Effector memory CD8-positive, alpha-beta T cell (primary cell): ENCODE measurements at places on chromosomes 4 and X.
A peak's percentile ranks its signal among the peaks of the same experiment; 100 is the strongest.

GRCh38 chrX:142998447-142999198 lies 27.1 kb upstream of the SPANXN4 start:
- no peak for DNase-seq

- DNase-seq = no peak
These were observed 77.8 kb downstream of the GALNTL6 start for GRCh38 chr4:171891038-171891437.

DNA sequence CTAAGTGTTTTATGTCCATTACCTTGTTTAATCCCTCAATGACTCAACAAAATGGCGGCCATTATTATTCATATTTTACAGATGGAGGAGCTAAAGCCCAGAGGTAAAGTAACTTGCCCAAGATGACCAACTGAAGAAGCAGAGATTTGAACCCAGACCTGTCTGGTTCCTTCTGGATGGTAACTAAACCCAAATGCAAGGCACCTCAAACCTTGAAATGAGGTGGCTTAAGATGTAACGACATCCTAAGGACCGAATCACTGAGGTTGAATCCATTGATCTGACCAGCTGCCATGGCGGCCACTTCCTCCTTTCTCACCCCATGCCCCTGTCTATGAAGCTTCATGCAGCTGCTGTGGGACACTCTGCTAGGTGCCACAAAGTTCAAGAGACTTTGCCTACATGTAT lies 932 bp downstream of the TLR10 start:
- no peak for DNase-seq

- no peak for DNase-seq
These were observed 182.9 kb upstream of the PBDC1 start for GRCh38 chrX:75989806-75990590.

DNA sequence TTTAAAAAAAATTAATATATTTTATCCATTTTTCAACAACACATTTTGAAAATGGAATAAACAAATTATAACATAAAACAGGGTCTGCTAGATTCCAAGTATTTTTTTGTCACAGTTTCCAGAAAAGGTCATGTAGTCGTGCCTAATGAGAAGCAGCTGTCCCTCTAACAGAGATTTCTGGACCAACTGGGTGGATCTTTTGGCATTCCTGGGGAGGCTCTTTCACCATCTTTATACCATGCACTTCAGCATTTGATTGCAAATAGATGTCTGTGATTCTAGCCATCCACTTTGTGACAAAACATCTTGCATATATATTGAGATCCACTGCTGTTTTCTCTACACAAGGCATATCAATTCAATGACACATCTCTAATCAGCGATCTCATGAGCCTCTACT lies 210.7 kb upstream of the LDB2 start:
- DNase-seq = no peak

- DNase-seq = peak; percentile 3
These were observed 89.5 kb downstream of the OR13H1 start for GRCh38 chrX:131633285-131633917.

DNA sequence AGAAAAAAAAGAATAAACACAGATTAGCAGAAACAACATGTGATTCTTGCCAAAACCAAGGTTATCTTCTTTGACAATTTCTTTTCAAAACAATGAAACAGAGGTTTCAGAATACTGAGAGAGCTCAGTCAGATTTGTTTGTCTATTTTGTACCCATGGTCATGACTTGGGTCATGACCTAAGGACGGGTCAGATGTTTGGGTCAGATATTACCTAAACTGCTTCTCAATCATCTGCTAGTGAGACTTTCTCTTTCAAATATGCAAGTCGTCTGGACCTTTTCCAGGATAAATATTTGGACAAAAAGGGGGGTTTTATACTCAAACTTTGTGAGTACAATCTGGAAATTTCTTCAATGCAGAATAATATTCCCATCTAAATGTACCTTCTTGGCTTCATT lies 148.3 kb upstream of the USP38 start:
- DNase-seq = no peak

DNA sequence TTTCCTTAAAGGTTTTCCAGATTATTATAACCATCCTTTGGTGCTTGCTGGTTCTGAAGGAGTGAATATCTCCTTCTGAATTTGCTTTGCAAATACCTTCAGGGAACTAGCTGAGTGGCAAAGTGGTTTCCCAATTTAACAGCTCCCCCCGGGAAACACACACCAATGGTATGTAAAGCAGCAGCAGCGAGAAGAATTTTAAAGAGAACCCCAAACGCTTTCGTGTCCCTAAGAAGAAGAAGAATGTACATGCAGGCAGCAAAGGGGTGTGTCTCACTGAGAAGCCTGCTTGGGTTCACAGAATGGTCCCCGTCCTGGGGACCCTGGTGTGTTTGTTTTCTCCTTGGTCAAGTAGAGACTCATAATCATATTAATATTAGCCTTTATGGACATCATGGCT lies 4.2 kb upstream of the AKAP17A start:
- DNase-seq = peak; percentile 0

DNA sequence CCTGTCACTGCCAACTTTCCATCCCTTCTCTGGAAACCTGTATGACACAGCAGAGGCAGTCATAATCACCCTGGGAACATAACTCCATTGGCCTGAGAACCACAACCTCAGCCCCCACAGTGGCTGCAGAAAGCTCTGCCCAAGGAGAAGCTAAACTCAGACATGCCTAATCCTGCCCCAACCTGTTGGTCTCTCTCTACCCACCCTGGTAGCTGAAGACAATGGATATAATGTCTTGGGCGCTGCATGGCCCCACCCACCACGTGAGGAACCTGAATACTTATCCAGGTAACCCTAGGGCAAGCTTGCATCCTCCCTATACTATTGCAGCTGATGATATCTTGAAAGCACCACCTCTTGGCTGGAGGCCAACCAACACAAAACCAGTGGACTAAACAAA lies 225.2 kb downstream of the TEX13C start:
- no peak for DNase-seq

DNA sequence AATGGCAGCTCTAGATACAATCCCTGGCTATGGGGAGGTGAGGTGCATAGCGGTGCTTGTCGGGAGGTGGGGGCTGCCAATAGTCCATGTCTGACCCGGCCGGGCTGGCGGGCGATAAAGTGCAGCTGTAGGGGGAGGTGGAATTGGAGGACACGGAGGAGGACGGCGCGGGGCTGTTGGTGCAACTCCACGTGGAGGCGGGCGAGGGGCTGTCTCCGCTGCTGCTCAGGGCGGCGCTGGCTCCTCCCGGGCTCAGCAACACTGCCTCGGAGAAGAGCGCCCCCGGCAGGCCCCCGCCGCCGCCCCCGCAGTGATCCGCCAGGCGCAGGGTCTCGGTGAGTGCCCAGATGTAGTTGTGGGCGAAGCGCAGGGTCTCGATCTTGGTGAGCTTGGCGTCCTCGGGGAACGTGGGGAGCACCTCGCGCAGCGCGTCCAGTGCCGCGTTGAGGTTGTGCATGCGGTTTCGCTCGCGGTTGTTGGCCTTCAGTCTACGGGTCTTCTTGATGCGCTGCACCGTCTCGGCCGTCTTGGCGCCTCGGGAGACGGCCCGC lies 1.3 kb downstream of the NEUROG2 start:
- DNase-seq = no peak

DNA sequence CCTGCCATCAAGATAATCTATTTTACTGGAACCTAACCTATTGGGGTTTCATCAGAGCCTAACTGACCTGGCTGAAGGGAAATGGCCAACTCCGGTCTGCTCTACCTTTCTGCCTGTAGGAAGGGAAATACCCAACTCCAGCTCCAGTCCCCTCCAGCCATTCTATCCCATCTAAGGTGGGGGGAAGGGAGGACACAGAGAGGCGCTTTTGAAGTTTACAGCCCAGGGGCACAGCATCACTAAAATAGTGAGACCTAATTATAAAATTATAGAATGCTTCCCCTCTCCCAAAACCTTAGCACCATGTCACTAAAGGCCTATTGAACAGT lies 27.8 kb upstream of the ACSL4 start:
- no peak for DNase-seq

GRCh38 chr4:126733301-126733700 lies 899.5 kb upstream of the INTU start:
- no peak for DNase-seq

DNA sequence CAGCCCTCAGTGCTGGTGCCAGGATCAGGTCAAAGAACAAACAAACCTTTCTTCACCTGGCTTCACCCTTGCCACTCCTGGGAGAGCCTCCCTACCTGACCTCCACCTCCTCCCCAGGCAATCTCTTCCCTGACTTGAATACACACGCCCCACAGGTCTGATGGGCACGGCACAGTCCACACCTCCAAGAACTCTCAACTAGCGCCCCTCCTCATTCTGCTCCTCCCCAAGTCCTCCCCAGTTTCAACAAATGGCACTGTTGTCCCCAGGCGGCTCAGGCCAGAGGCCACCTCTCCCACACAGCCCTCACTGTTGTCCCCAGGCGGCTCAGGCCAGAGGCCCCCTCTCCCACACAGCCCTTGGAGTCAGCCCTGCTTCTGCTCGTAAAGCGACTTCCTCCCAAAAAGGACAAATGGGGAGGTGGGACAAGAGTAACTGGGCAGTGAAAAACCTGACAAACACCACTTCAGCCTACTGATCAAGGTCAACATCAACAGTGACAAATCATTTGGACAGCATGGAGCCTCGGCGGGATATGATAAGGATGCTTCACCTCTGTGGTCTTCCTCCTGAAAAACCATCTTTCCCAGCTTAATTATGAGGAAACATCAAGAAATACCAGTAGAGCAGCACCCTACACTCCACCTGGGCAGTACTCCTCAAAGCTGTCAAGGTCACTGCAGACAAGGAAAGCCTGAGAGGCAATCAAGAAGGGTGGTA lies 2.9 kb downstream of the LETM1 start:
- no peak for DNase-seq

- no peak for DNase-seq
These were observed 29.7 kb upstream of the IL9R start for GRCh38 chrX:155967653-155968325.

- DNase-seq = no peak
These were observed 50.9 kb downstream of the IDS start for GRCh38 chrX:149453906-149454822.
